Renal pelvis (tissue), 12 donors: ENCODE measurements at places on chromosomes 5 and 9. TPM values are rescaled to one million over a fixed set of nuclear protein-coding genes. Genes with fewer than 3 reads are reported as not detected.

- no peak for DNase-seq
These were observed 88.1 kb downstream of the FANCC start for GRCh38 chr9:95229230-95229915.

DNA sequence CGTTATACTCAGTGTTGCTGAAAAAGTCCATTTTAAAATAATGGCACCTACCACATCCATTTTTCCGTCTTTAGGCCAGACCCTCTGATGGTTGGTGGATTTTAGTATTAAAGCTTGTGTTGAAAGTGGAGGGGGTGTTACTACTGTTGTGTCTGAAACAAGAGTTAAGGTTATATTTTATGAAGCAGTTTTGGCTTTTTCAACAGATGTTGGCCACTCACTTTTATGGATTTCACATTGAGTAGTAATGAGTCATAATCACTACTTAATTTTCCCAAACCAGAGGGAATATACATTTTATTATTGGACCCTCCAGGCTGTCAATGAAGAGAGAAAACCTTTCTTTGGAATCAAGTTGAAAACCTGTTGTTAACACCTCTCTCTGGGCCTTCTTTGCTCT, 88.0 kb downstream of the TRIO start:
- no peak for DNase-seq

GRCh38 chr9:19451240-19452087, 42.7 kb downstream of the ACER2 start:
- no peak for DNase-seq

DNA sequence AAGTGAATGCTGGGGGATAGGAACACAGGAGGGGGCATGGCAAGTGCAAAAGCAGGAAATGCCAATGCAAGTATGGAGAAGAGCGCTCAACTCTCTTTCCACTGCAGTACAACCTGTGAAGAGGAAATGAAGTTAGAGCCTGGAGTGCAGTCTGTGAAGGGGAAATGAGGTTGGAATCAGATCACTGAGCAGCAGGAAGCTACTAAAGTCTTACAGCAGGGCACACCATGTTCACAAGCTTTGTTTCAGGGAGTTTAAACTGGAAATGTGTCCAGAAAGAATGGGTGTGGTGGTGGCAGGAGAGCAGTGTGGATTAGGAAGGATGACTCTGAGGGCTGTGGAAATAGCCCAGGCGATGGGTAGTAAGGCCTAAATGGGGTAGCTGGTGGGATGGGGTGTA, 15.4 kb downstream of the ARHGEF37 start:
- DNase-seq = no peak

The SLC6A19 gene
- 77.3 TPM for polyA plus RNA-seq

The ZBTB34 gene
- polyA plus RNA-seq = 18.6 TPM

- DNase-seq = no peak
These were observed 6.3 kb upstream of the SMU1 start for GRCh38 chr9:33082538-33083326.

DNA sequence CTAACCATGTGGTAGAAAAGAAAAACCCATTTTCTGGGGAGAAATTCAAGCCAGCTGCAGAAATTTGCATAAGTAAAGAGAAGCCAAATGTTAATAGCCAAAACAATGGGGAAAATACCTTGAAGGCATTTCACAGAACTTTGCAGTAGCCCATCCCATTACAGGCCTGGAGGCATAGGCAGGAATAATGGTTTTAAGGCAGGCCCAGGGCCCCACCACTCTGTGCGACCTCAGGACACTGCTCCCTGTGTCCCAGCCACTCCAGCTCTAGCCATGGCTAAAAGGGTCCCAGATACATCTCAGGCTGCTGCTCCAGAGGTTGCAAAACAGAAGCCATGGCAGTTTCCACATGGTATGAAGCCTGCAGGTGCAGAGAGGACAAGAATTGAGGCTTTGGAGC, 253.3 kb downstream of the CTNND2 start:
- DNase-seq = no peak

- no peak for DNase-seq
These were observed 60.6 kb upstream of the AFAP1L1 start for GRCh38 chr5:149210968-149211490.

DNA sequence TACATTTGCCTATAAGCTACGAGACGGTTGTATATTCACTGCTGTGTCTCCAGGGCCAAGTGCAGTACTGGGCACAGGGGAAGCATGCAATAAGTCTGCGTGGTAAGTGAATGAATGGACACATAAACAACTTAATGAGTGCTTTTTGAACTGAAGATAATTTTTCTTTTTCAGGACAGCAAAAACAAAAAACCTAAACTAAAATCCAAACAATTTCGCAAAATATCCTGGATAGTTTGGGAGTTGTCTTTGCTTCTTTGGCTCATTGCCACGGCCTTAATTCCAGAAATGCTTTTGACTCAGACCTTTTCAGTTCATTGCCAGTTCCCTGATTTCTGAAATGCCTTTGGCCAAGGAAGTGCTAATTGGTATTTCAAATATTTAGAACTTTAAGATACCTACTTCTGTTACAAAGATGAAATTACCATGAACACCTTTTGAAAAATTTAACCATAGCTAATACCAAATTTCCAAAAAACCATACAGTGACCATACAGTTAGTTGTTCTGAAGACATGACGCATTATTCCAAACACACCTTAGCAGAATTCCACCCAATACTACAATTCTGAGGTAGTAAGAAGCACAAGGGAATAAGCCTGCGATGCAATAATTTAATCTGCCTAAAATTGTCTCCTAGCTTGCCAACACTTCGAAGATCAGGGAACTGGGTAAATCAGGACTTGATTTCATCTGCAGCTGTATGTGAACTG, 42.8 kb downstream of the TEK start:
- no peak for DNase-seq

DNA sequence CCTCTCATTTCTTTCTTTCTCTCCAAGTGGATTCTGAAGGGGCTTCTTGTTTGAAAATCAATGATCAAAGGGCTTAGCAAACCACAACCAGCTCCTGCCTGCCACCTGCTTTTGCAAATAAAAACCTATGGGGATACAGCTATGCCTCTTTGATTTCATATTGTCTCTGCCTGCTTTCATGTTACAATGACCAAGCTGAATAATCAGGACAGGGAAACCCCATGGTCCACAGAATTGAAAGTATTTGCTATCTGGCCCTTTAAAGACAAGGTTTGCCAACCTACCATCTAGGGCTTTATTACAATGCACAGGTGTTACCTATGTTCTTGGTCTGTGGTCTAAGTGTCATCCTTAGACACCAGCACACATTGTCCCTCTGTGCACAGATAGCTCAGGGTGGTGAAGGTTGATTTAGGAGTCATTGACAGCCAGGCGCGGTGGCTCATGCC, 28.8 kb upstream of the PLIN2 start:
- no peak for DNase-seq

GRCh38 chr9:76761448-76761847, 2.8 kb upstream of the PCA3 start:
- no peak for DNase-seq

DNA sequence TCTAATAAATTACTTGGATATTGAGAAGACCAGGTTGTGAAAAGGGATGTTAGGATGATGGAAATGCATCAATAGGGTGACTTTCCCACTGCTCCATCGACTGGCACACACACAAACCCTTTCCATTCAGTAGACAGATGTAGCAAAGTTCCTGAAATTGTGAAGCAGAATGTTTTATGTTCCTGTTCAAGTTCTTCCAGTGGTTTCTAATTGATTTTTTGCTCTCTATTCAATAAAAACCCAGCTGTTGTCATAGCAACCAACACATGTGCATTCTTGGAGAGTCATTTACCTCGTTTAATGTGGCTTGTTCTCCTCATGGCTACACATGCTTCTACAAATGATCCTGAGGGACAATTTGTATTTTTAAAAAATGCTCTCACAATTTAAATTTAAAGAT, 244.6 kb downstream of the RAB3C start:
- no peak for DNase-seq

GRCh38 chr9:7961076-7961475, 161.5 kb upstream of the DMAC1 start:
- no peak for DNase-seq

DNA sequence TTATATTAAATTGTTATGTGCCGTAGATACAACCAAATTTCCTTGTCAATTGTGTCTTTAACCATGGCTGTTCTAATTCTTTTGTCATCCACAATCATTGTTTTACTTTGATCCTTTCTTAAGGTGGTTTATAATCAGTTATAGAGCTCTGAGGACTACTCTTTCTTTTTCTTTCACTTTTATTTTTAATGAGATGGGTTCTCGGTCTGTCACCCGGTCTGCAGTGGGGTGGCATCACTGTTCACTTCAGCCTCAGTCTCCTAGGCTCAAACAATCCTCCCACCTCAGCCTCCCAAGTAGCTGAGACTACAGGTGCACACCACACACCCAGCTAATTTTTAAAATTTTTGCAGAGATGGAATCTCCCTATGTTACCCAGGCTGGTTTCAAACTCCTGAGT, 74.2 kb downstream of the ANXA2R start:
- DNase-seq = no peak

The AQP3 gene
- polyA plus RNA-seq = 44.1 TPM
